ENCODE measurements at places on chromosomes 6 and 20.

DNA sequence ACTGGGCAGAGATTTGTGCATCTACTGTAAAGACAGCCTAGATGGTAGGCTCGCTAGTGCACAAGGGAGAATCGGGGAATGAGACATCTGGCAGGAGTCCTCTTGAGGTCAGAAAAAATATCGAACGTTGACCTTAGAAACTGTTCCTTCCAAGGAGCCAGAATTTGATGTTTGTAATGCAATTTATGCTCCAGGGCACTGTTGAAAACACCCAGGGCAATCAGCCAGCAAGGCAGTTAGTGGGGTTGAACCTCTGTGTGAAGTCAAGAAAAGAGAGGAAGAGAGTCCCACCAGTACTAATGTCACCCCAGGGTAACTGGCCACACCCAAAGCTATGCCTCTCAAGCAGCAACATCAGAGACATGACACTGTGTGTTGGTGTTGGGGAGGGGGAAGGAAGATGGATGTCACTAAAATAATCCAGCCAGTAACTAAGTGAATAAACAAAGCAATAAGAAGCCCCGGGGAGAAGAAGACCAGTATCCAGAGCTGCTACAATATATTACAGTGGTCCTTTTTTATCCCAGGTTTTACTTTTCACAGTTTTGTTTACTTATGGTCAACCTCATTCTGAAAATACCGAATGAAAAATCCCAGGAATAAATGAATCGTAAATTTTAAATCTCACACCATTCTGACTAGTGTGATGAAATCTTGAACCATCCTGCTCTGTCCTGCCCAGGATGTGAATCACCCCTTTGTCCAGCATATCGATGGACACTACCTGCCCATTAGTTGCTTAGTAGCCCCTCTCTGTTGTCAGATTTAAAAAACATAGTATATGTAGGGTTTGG lies 32.9 kb upstream of the PDE10A start:
- no peak for DNase-seq

- DNase-seq = peak; percentile 16
These were observed 207.9 kb downstream of the MYLK4 start for GRCh38 chr6:2542858-2543218.

GRCh38 chr6:79070206-79070825 lies 7.7 kb downstream of the PHIP start:
- DNase-seq = no peak

GRCh38 chr6:104887350-104887749 lies 27.6 kb upstream of the HACE1 start:
- no peak for DNase-seq

- no peak for DNase-seq
These were observed 2.3 kb upstream of the NCR2 start for GRCh38 chr6:41332842-41333736.

GRCh38 chr20:58693226-58694006 lies 816 bp downstream of the NPEPL1 start:
- DNase-seq = peak; percentile 14

DNA sequence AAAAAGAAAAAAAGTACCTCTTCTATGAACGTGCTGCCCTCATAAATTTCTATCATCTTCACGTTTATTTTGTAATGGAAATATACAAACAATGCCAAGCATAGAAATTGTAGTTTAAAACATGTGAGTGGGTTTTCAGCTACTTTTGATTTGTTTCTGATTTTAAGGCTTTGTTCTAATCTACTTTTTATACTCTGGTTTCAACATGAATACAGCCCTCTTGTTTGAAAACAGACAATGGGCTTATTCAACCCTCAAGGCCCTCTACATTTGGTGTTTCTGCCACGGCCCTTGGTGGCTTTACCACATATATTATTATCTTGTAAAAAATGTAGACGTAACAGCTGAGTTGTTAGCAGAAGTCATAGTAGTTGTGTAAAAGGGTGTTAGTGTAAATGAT lies 153.9 kb downstream of the SOX4 start:
- no peak for DNase-seq

- DNase-seq = no peak
These were observed 90.7 kb downstream of the KHDC1L start for GRCh38 chr6:73134588-73134987.

- no peak for DNase-seq
These were observed 66.4 kb upstream of the STMND1 start for GRCh38 chr6:17035257-17036064.

DNA sequence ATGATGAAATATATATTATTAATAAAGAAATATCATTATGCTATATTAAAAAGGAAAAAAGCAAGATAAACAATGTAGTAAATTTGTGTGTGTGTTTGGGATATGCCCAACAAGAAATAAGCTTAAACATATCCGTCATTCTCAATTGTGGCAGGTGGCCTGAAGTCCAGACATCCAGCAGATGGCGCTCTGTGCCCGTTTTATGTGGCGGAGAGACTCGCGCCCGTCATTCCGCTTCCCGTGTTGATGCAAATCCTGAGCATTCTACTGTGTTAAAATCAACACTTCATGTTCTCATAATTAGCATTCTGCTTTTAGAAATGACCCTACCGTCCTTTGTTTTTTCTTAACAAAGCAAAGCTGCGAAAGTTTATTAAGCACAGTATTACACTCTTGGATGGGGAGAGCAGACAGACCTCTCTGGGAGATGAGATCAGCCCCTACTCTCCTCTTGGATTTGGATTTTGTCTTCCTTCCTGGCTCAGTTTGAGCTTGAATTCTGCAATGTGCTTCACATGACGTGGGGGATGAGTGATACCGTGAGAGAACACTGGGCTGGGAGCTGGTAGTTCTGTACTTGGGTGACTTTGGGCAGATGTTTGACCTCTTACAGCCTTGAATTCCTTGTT lies 125.8 kb downstream of the MCHR2 start:
- DNase-seq = peak; percentile 69

DNA sequence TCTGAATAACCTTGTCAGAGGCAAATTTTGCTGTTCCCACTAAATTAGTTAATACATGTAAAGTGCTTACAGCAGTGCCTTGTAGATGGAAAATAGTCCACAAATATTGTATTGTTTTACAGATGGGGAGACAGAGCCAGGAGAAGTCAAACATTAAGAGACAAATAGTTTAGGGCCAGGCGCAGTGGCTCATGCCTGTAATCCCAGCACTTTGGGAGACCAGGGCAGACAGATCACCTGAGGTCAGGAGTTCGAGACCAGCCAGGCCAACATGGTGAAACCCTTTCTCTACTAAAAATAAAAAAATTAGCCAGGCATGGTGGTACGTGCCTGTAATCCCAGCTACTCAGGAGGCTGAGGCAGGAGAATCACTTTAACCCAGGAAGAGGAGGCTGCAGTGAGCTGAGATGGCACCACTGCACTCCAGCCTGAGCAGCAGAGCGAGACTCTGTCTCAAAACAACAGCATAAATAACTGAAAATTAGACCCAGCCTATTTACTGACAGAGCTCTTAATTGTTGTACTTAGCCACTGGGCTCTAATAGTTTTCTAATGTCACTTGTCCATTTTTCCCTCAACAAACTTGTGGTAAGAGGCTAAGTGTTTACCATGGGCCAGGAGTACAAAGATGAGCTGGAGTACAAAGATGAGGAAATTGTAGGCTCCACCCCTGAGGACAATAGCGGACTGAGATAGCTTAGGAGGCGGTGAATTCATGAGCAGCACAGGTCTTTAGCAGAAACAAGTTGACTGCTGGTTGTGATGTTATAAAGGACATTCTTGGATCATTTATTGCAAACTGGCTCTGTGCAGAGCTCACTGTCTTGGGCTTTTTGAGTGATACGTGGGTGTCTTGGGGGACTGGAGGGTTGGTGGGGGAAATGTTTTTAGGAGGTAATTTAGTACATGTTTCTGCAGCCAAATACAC lies 6.4 kb downstream of the ZSWIM3 start:
- DNase-seq = no peak

- DNase-seq = no peak
These were observed 111.9 kb downstream of the TBX18 start for GRCh38 chr6:84652356-84653026.

- no peak for DNase-seq
These were observed 11.7 kb downstream of the SNTA1 start for GRCh38 chr20:33431797-33432381.

DNA sequence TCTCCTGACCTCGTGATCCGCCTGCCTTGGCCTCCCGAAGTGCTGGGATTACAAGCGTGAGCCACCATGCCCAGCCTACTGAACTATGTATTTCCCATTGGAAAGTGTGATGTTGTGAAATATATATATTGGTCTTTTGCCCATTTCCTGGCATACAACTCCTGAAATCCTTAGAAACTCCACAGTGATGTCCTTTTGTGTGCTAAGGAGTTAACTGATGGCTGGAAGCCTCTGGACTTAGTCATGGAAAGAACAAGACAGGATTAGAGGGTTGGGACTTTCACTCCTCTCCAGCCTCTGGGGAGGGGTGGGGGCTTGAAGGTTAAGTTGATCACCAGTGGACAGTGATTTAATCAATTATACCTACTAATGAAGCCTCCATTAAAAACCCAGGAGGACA lies 7.1 kb downstream of the PANK2 start:
- DNase-seq = no peak

DNA sequence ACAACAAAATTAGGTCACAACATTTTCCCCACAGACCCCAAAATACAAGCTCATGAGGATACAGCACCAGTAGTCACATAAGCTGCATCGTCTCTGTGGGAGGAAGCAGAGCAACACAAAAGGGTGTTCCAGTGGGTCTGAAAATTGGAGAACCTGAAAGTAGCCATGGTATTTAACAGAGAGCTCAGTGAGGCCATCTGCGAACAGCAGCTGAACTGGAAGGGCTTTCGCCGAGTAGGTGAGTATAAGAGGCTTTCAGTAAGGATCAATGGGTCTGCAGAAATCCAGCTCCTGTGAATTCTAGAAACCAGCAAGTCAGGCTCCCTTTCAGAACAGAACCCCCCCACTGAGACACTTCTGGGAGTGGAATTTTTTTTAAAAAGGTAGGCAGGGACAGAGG lies 120.0 kb upstream of the RREB1 start:
- DNase-seq = no peak

DNA sequence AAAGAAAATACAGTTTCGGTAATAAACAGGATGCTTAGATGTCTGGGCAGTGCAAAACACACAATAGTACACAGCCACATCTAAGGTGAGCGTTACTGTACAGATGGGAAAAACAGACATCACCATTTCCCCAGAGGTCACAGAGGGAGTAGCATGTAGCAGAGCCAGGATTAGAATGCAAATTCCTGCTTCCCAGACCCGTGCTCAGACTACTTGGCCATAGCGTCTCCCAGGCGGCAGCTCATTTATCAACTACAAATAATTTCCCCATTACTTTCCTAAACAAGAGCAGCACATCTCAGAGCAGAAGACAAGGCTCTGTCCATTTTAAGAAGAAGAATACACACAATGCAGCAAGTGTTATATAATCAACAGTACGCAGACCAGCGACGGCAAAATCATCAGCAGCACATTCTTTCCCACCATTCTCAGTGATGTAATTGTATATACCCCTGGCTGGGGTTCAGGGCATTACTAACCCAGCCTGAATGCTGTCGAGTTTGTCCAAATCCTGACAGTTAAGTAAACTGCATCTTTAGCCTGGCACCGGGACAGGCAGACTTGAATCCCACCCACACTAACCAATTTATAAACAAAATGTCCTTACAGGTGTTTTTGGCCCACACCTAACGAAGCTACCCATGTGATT lies 61.9 kb downstream of the CNKSR3 start:
- DNase-seq = no peak

DNA sequence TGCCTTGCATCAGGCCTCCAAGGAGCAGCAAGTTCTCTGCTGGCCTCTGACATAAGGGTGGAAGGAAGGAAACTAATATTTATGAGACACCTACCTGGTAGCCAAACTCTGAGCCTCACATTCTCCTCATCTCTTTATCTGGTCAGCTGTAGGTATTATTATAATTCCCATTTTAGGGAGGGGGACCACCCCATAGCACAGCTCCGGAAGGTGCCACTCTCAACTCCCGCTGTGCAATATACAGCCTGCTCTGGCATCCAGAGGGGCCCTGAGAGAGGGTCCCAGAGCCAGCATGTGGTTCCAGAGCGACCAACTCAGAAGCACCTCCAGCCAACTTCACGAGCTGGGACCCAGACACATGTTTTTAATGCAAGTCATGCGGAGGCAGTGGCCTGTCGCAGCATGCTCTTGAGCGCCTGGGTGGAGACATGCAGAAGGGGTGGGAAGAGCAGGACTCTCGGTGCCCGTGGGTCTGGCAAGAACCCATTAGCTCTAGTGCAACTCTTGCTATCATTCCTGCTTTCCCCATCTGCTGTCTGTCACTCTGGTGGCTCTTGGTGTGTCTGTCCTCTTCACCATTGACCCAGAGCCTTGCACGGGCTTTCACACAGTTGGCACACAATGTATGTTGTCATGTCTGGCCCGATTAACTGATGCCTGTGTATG lies 15.0 kb upstream of the MYMX start:
- DNase-seq = no peak

- no peak for DNase-seq
These were observed 17.0 kb downstream of the CCDC167 start for GRCh38 chr6:37482606-37483251.

DNA sequence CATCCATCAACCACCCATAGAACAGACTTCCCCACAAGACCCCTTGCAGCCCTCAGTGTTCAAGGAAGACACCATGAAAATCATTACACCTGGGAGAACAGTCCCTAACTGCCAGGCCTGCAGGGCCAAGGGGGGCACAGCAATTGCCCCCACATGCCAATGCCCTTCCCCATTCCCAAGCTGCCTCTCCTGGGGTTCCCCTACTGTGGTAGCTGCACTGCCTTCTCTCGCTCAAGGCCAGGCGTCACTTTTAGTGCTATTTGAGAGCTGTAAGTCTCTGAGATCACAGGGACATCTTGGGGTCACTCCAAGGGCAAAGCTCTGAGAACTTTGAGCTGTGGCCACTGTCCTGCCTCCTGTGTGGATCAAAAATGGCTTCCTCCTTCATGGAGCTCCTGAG lies 6.0 kb upstream of the ACSS1 start:
- no peak for DNase-seq

DNA sequence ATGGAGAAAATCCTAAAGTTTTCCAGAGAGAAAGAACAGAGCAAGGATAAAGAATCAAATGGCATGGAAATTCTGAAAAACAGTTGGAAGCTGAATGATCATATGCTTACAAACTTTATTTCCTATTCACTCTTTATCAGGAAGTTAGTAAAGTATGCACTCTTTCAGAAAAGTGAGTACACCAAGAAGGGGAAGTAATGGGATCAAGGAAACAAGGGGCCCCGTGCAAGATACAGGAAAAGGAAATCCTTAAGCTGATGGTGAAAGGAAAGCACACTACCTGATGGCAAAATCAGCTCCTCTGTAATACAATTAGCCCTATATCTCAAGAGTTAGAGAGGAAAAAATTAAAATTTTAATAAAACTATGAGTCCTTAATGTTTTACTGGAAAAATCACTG lies 14.0 kb downstream of the CALHM6 start:
- no peak for DNase-seq
